Urothelium cell line (cell line): ENCODE measurements at places on chromosomes 3 and 15.

DNA sequence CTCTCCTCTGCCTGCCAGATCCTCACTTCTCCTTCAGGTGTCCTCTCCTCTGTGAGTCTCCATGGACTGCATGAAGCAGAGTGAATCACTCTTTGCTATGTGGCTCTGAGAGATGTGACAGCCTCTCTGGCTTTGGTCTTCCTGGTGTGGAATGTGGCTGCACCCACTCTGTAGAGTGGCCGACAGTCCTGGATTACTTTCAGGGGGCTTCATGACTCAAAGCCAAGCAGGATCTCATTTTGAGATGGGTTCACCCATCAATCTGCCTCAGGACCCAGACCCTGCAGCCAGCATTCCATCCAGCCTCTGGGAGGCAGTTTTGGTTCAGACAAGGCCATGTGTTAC is 221.9 kb upstream of the LYSMD4 start:
- DNase-seq: no peak

DNA sequence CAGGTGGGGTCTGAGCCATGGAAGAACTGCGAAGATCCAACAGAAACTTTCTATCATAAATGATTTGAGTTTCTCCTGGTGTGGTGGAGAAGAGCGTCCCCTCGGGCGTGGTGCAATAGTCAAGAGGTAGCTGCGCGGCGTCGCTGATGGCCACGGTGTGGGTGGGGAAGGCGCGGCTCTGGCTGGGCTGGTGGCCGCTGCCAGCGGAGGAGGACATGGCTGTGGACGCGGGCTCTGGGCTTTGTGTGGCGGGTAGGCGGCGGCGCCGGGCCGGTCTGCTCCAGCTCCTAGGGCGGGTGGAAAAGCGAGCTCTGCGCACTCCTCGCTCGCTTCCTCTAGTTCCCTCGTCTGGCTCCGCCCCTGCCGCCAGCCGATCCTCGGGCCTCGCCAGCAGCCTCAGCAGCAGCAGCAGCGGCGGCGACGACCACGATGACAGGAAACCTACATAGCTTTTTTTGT is 5.9 kb downstream of the STARD9 start:
- no peak for DNase-seq

DNA sequence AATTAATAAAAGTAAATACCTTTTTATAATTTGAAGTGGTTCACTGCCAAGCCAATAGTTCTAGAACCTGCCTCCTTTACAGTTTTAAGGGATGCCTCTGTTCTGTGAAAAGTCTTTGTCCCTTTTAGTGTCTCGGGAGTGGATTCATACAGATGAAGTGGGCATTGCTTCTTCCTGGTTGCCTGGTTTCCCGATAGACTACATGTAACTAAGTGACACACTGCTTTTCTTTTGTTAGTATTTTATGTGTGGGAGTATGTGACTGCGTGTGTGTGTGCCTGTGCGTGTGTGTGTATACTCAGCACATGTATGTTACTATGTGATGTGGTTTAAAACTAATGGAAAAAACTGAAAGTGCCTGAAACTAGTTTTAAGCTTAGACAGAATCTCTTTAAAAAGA is 21.1 kb downstream of the PSMD6 start:
- no peak for DNase-seq

- DNase-seq: no peak
These were observed 20.8 kb downstream of the CIAO2A start for GRCh38 chr15:64072812-64073211.

DNA sequence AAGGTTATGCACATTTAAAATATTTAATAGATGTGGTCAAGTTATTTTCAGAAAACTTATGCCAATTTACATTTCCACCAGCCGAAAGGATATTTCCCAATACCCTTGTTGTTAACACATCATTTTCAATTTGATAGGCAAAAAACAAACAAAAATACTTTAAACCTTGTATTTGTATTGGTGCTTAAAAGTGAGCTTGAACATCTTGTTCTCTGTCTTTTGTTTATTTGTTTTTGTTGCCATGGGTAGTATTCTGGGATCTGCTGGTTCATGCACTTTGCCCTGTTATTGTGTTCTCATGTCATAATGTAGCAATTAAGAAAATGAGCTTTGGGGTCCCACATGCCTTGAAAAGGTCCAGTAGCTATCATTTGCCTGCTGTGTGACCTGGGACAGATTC is 191.4 kb downstream of the LRTM1 start:
- no peak for DNase-seq

DNA sequence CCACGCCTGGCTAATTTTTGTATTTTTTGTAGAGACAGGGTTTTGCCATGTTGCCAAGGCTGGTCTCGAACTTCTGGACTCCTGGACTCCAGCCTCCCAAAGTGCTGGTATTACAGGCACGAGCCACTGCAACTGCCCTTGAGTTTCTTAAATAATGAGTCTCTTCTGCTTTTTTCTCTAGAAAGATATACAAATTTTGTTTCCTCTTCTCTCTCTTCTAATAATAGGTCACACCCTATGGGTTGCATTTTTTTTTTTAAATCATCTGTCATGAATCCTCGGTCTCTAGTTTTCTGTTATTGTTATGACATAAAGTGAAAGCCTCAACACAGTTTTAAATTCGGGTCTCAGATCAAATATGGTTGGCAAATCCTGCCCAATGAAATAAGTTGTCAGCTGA is 111.2 kb downstream of the IL12A start:
- no peak for DNase-seq

DNA sequence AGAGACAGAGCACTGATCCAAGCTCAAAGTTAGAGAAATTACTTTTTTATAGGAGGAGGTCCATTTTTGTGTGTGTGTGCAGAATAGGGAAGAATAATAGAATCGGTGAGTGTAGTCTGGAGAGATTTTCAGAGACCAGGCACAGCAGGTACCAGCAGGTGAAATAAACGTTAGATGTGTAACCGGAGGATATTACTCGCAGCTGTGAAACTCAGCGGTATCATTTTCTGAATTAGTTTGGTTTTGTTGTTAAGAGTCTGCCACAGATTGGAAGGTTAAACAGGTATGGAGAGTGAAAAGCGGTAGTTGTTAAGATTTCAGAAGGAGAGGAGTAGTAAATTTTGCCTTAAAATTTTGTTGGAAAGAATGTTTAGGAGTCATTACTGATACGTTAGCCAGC is 69.9 kb downstream of the RGMA start:
- DNase-seq: no peak

GRCh38 chr3:61172203-61172602 is 79.0 kb downstream of the FHIT start:
- DNase-seq: no peak

DNA sequence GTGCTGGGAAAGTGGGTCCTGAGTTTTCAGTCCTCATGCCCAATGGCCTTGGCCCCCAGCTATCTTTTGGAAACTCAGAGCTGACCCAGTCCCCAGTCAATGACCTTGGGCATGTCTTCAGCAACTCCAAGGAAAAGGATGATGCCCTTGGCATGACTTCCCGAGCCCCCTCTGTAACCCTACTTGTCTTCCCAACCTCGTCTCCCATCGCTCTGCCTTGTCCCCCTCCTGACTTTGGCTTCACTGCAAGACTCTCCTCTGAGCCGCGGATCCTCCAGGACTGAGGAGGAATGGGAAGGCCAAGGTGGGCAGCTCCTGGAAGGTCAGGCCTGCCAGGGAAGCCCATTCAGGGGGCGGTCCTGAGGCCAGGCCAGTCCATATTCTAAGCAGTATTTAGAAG is 73.5 kb upstream of the MEF2A start:
- no peak for DNase-seq

DNA sequence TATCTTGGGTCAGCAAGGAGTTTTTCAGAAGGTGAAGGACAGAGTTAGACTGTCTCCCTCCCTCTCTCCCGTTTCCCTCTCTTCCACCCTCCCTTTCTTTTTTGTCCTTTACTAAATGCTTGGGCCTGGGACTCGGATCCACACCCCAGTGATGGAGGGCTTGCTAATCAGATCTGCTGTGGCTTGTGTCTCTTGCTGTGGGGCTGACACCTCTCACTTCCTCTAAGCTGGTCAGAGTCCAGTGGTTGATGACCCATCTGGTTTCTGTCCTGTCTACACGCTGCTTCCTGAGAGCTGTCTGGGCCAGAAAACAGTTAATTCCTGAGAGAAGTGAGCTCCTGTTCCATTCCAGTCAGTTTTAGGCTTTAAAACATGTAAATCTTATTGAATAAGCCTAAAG is 849 bp downstream of the TRAK1 start:
- DNase-seq: no peak

DNA sequence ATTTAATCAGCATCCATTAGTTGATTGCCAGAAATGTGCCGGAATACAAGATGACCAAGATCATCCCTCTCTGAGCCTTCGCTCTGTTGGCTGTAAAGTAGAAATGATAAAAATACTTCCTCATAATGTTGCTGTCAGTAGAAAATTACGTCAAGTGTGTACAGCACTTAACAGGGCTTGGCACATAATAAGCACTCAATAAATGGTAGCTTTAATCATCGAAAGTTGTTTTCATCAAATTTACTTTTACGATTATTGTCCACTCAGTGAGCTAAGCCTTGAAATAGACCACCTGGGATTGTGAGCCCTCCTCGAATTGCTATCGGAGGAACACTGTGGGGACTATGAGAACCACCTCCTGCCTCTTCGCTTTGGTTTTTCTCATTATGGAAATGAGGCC is 301.3 kb upstream of the TPRG1 start:
- DNase-seq: no peak

- DNase-seq: no peak
These were observed 63.3 kb upstream of the DCBLD2 start for GRCh38 chr3:98964784-98965183.

GRCh38 chr15:61049934-61050333 is 179.2 kb downstream of the RORA start:
- DNase-seq: peak; percentile 70

DNA sequence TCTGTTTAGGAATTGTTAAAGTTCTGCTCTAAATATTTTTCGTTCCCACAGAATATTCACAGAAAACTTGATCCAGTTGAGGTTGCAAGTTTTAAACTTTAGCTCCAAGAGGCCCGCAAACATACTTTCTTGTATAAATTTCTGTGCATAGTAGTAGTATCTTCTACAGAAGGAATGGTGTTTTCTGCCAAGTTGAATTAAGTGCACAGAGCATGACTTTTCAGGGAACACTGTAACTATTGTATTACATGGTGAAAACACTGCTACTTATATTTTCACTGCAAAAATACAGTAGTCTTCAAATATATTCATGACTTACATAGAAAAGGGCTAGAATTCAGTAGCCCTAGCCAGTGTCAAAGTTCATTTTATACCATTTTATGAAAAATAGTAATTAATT is 67.0 kb downstream of the SUCNR1 start:
- DNase-seq: no peak

DNA sequence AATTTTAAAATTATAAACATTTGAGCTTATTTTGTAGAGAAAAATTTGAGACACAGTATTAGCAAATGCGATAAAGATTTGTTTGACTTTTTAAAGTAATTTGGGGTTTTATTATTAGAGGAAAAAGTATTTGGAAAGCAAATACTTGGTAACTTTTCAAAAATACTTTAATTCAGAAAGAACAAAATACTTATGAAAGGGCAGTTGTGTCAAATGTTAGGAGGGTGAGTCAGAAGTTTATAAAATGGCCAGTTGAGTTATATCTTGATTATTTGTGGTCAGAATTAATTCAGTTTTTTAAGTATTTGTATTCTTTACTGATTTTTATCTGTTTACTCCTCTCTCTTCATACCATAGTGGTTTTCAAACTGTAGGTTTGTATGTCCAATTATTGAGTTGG is 12.1 kb downstream of the LACTB start:
- DNase-seq: no peak

DNA sequence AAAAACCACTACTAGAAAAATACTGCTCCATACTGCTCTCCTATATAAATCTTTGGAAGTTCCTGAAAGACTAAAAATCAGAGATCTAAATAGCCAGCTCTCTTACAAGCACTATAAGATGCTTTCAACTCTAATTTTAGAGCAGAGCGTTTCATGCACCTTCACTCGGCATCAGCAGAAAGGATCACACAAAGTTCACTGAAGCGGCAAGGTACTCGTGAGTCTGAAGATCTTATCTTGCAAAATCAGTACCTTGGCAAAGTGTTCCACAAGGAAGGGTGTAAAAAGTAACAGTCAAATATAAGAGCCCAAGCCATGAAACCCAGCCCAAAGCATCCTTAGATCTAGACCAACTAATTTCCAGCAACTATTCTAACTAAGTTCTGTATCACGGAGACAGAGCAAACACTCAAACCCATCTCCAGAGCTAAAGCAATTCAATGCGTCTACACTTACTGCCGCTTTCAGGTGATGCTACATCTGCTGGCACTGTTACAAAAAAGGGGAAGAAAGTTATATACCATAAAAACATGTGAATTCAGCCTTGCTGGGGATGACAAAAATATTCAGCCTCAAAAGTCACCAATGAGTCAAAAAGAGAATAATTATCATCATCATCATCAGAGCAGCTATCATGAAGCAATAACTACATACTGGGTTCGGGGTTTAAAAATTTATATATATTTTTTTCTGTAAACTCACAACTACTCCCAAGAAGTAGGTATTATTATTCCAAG is 16.3 kb downstream of the VPS39 start:
- no peak for DNase-seq

DNA sequence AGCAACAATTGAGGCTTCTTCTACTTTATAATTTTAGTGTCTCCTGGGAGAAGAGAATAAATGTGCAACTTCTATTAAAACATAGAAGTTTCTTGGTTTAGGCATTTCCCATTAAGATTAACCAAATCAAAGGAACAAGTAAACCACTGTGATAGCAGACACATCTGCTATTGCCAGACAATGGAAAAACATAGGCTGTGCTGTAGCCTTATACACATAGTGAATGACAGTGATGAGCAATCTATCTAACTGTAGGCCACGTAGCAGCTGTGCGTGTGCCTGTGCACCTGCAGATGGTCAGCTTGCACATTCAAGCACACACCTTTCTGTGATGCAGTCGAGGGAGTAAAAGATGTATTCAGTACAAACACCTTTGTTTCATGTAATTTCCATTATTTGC is 32.7 kb downstream of the GNB4 start:
- DNase-seq: no peak

DNA sequence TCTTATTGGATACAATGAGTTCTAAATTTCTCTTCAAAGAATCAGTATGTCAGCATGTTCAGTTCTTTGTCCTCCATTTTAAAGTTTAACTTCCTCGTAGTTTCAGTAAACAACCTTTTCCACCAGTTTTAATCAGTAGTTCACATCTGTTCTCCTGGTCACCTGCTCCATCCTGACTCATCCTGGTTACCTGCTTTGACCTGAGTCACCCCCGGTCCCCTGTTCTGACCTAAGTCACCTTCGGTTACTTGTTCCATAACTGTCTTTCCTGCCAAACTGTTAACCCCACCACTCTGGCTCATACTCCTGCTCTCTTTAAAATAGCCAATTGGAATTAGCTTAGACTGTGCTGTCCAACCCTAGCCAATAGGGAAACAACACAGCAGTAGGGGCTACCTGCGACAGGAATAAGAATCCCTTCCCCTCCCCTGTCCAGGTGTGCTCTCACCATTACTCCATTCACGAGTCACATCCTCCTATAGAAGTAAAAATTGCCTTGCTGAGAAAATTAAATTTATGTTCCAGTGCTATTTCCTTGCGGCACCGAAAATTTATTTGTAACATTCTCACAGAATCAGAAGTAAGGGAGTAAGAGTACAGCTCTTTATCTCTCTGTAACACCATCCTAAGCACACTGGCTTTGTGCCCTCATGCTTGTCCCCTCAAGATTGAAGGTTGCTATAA is 23.8 kb downstream of the TRANK1 start:
- no peak for DNase-seq

- no peak for DNase-seq
These were observed 13.3 kb downstream of the RFT1 start for GRCh38 chr3:53116956-53117355.
